ENCODE measurements at places on chromosomes 5 and 9.

- no peak for DNase-seq
Observed at GRCh38 chr5:115545351-115545882, 842 bp upstream of the FEM1C start.

DNA sequence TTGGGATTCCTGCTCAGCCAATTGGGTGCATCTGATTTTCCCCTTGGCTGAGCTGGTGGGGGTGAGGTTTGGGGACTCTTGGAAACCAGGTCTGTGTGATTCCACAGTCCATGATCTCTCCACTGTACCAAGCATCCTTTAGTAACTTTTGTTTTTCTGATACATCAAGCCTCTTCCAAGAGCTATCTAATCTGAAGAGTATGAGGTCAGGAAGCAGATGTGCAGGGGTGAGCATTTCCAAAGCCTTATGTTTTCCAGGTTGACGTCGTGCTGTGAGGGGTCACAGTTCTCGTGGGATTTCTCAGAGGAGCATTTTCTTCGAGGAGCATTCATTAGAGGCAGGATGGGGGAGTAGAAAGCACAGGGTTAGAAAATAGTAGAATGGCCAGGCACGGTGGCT, 95.3 kb downstream of the KLF4 start:
- DNase-seq, result no peak

DNA sequence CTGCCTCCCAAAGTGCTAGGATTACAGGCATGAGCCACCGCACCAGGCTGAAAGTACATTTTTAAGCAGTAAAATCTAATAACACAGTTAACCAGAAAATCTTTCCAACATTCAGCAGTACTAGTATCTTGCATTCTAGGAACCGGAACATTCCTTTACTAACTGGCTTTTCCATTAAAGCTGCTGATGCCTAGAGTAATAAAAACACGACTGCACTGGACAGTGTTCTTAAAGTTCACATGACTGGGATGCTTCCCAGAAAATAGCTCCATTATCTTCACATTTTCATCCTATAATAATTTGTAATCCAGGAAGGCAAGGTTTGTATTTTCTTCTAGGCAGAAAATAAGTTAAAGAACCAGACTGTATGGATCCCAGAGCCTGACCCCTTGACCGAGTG, 9.8 kb downstream of the PTPN3 start:
- no peak for DNase-seq

DNA sequence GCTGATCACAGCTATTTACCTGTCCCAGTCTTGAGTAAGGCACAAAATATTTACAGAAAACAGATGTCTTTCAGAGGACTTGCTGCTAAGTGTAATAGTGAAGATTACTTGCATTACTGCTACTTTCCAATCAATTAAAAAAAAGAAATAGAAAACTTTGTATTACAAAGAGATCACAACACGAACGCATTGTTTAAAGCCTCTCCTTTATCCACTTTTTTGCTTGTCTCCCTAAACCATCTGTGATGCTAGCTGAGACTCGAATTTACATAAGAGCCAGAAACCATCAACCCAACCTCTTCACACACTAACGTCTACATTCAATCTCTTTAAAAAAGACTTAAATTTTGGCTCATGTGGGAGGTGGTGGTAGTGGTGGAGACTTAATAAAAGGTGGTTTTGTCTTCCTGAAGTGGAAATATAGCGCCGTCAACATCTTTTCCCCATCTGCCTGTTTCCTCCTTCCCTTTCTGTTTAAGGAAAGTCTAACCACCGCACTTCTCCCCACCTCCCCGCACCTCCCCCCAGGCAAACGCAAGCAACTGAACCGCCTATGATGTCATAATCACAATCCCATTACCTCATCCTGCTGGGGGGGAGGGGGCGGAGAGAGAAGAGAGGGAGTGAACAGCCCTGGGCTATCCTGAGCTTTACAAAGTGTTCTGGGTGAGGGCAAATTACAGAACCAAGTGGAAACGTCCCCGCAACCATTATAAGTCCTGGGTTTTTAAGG, 948 bp upstream of the FAM53C start:
- DNase-seq, result no peak

DNA sequence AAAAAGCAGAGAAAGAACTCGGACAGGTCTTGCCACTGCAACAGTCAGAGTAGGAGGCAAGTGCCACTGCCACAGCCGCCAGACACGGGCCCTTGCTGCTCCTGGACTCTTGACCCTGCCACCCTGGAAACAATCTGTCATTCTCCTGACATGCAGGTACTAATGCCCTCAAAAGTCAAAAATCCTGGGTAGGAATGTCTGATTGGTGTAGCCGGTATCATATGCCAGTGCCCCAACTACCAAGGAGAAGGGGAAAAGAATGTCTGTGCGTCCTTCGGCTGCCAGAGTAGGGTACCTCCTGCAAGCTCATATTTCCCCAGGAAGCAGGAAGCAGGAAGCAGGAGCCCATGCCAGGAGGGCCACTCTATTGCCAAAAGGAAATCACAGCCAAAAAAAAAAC, 30.5 kb upstream of the F2RL1 start:
- no peak for DNase-seq

GRCh38 chr5:58477760-58478376, 13.4 kb upstream of the GAPT start:
- no peak for DNase-seq

- DNase-seq, result no peak
Observed at GRCh38 chr5:155727512-155728145, 599.3 kb upstream of the SGCD start.

GRCh38 chr5:82622711-82623514, 344.8 kb upstream of the RPS23 start:
- DNase-seq, result no peak

- no peak for DNase-seq
Observed at GRCh38 chr5:110056580-110057114, 366.9 kb downstream of the MAN2A1 start.
